CD8-positive, alpha-beta memory T cell (primary cell): ENCODE measurements at places on chromosomes 4 and X. TPM values are rescaled to one million over a fixed set of nuclear protein-coding genes. Genes with fewer than 3 reads are reported as not detected.

MAGEB10 gene
- total RNA-seq = not detected

GRCh38 chr4:41643331-41643730 is 105.2 kb downstream of the PHOX2B start:
- no peak for DNase-seq

- no peak for DNase-seq
These were observed 47.7 kb downstream of the CLDN22 start for GRCh38 chr4:183272384-183272783.

ZAR1 gene
- total RNA-seq = not detected

KLB gene
- not detected for total RNA-seq

DNA sequence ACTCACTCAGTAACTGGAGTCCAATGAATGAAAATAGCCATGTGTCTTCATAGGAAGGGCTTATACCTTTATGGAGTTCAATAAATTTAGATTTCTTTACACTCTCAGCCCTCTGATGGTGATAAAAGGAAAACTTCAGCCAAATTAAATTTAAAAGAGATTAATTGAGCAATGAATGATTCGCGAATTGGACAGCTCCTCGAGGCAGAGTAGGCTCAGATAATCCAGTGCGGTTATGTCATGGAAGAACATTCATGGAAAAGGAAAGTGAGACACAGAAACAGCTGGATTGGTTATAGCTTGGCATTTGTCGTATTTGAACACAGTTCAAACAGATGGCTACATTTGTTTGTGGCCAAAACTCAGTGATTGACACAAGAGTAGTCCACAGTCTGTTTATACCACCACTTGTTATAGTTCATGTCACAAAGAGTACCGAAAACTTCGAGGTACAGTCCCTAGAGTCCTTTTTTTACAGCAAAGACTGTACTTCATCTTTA is 54.6 kb upstream of the TACR3 start:
- no peak for DNase-seq

GRCh38 chrX:57822818-57823217 is 87.4 kb downstream of the ZXDA start:
- no peak for DNase-seq

NXF2 gene
- total RNA-seq = not detected

SMARCA1 gene
- 0.11 TPM for total RNA-seq

GRCh38 chr4:176601124-176601523 is 191.6 kb downstream of the VEGFC start:
- no peak for DNase-seq

- DNase-seq = no peak
These were observed 2.2 kb upstream of the VGLL1 start for GRCh38 chrX:136529795-136530194.

DNA sequence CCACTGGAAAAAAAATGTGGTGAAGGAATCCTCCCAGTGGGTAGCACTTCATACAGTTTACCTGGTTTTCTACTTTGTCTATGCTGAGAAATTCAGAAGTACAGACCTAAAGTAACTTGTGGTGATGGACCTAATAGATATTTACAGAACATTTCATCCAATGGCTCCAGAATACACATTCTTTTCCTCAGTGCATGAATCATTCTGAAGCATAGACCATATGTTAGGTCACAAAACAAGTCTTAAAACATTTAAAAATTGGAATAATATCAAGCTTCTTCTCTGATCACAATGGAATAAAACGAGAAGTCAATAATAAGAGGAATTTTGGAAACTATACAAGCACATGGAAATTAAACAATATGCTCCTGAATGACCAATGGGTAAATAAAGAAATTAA is 450.1 kb upstream of the INTU start:
- no peak for DNase-seq

- no peak for DNase-seq
These were observed 57.4 kb downstream of the LGI2 start for GRCh38 chr4:24973404-24973746.

GRCh38 chrX:14598330-14598729 is 69.0 kb downstream of the GLRA2 start:
- DNase-seq = no peak

GRCh38 chr4:16858275-16858752 is 40.1 kb downstream of the LDB2 start:
- DNase-seq = no peak

NEIL3 gene
- total RNA-seq = 10.3 TPM

DNA sequence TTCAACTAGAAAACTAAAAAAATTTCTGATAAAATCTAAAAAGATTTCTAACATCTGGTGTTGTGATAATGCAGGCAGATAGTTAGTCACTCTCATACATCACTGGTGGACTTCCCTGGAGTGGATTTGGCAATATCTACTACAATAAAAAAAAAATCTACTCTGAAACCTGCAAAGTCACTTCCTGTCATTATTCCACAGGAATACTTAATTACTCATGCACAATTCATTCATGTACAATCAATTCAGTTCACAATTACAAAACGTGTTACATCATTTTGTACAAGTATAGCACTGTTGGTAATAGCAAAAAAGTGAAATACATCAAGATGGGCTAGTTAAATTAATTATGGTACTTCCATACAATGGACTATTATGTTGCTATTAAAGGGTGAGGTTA is 16.5 kb upstream of the RHOH start:
- DNase-seq = no peak

CPLX1 gene
- total RNA-seq = 0.16 TPM

TMSB15C gene
- 2.1 TPM for total RNA-seq

GRCh38 chr4:15018361-15018760 is 16.1 kb downstream of the CPEB2 start:
- no peak for DNase-seq

ANXA10 gene
- not detected for total RNA-seq

PRR32 gene
- total RNA-seq = not detected

- no peak for DNase-seq
These were observed 586.1 kb downstream of the GBA3 start for GRCh38 chr4:23278845-23279244.

KLHL13 gene
- 0.20 TPM for total RNA-seq

GRCh38 chr4:9877123-9877522 is 95.7 kb downstream of the DRD5 start:
- no peak for DNase-seq

- no peak for DNase-seq
These were observed 60.7 kb downstream of the FAM53A start for GRCh38 chr4:1623400-1623799.
